Lung microvascular endothelial cell (primary cell): ENCODE measurements at places on chromosomes 6 and 20.

- DNase-seq = no peak
Measured at GRCh38 chr6:7765575-7766325, 39.9 kb downstream of the BMP6 start.

- DNase-seq = no peak
Measured at GRCh38 chr20:38243709-38244020, 16.9 kb downstream of the KIAA1755 start.

- DNase-seq = peak; percentile 20
Measured at GRCh38 chr6:38212579-38212978, 393.1 kb downstream of the ZFAND3 start.

GRCh38 chr6:130032758-130033340, 14.5 kb downstream of the L3MBTL3 start:
- no peak for DNase-seq

- no peak for DNase-seq
Measured at GRCh38 chr6:162053084-162053483, 674.5 kb downstream of the PRKN start.
